ENCODE measurements at places on chromosomes 7 and 10. TPM values are rescaled to one million over a fixed set of nuclear protein-coding genes. Genes with fewer than 3 reads are reported as not detected.

The SRGN gene
- total RNA-seq: 1,471 TPM

The AFAP1L2 gene
- 1.9 TPM for total RNA-seq

The FAM149B1 gene
- 28.7 TPM for total RNA-seq

The ACTL6B gene
- not detected for total RNA-seq

The NPC1L1 gene
- not detected for total RNA-seq

The ZPBP gene
- not detected for total RNA-seq

The MBL2 gene
- total RNA-seq: not detected

The CALHM1 gene
- not detected for total RNA-seq

The COL28A1 gene
- not detected for total RNA-seq

All from endothelial cell of coronary artery (primary cell).